Activated CD4-positive, alpha-beta T cell treated with anti-CD3 and anti-CD28 coated beads, Interleukin-2, amount 10 ng/mL, durations not matched to agents 7 days and 5 days (primary cell): ENCODE measurements at places on chromosomes 3 and 15. TPM values are rescaled to one million over a fixed set of nuclear protein-coding genes. Genes with fewer than 3 reads are reported as not detected.

- DNase-seq, result peak; percentile 18
Measured at GRCh38 chr15:95929232-95929846, 401.2 kb upstream of the NR2F2 start.

DNA sequence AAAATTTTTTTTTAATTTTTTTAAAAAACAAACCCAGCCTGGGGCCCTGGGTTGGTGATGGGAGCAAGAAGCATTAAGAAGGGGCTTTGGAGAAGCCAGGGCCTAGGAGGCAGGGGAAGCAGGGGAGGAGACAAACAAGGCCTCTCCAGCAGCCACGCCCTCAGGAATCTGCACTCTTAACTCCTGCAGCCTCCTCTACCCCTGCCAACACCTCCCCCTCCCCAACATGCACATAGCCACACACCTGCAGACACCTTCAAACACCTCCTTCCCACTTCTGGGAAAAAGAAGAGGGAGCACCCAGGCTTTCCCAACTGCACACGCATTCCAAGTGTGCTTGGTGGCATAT, 2.7 kb upstream of the DCAF1 start:
- no peak for DNase-seq

GRCh38 chr15:64443747-64444621, 16.4 kb upstream of the ZNF609 start:
- peak; percentile 13 for DNase-seq

- DNase-seq, result no peak
Measured at GRCh38 chr3:146894406-146894805, 289.3 kb upstream of the PLSCR5 start.

DNA sequence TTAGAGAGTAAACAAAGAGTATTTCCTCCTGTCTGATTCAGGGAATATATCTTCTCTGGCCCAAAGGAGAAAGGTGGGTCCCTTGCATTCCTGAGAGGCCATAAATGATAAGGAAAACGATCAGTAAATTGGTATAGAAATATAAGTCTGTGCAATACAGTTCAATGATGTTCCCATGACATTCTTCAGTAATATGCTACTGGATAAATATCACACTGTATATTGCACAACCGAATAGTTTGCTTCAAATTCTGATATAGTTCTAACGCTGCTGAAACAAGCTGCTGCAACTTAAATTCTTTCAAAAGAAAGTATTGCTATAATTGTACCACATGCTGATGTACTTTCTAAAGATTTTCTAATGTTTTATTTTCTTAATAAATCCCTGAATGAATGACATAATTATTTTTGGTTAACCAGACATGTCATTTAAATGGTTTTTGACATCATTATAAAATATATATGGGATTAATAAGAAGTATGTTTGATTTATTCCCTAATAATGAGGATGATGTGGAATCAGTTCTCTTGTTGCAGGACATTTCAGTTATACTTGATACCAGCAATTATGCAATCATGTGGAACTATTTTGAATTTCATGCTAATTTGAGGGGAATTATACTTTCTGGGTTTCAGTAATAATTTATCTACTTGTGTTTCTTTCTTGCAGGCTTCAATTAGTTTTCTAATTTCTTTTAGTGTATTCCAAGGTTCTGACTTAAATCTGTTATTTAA, 44.9 kb downstream of the FGF7 start:
- DNase-seq, result no peak

- no peak for DNase-seq
Measured at GRCh38 chr15:94174399-94174802, 57.0 kb upstream of the MCTP2 start.

Gene TMCO5A
- total RNA-seq, result not detected

Gene IL5RA
- total RNA-seq, result not detected

Gene ITPKA
- not detected for total RNA-seq

DNA sequence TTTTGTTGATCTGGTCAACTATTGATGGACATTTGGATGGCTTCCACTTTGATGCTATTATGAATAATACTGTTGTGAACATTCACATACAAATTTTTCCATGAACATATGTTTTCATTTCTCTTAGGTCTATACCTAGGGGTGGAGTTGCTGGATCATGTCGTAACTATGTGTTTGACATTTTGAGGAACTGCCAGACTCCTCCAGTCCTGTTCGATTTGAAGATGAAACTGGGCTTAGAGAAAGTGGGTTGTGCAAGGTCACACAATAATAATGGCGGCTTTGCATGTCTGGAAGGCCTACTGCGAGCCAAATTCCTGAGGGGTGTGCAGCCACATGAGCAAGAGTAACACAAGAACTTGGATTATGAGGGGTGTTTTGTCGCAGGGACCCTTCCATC, 2.6 kb downstream of the TSEN2 start:
- no peak for DNase-seq

Gene TGM4
- not detected for total RNA-seq

DNA sequence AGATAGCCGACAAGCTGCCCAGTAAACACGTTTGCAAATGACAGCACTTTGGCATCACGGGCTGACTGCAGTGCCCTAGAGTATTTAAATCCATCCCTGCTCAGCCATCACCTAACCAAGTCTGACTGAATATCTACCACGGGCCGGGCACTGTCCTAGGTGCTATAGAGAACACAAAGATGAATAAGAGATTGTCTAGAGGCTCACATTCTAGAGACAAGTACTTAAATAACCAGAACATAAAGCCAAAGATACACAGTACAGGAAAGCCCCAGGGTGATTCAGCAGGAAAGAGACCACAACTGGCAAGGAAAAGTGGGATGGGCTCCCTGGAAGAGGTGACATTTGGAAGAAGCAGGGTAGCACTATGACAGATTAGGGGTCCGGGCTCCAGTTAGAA, 103.5 kb downstream of the MYLK start:
- no peak for DNase-seq

Gene PDIA5
- total RNA-seq, result 10.5 TPM

Gene HES1
- total RNA-seq, result 2.7 TPM

GRCh38 chr3:8283193-8283592, 218.4 kb upstream of the LMCD1 start:
- no peak for DNase-seq

DNA sequence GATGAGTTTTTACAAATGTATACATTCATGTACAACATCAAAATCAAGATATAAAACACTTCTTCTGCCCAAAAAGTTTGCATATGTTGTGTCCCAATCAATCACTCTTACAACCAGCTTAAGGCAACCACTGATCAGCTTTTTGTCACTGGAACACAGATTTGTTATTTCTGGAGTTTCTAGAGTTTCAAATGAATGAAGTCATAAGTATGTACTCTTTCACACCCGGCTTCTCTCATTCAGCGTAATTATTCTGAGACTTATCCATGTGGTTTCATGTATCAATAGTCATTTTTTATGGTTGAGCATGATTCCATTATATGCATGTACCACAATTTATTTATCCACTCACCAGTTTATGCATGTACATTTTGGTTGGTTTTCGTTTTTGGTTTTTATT, 53.0 kb upstream of the CORO2B start:
- DNase-seq, result no peak

- no peak for DNase-seq
Measured at GRCh38 chr3:158640646-158641045, 3.7 kb upstream of the GFM1 start.

DNA sequence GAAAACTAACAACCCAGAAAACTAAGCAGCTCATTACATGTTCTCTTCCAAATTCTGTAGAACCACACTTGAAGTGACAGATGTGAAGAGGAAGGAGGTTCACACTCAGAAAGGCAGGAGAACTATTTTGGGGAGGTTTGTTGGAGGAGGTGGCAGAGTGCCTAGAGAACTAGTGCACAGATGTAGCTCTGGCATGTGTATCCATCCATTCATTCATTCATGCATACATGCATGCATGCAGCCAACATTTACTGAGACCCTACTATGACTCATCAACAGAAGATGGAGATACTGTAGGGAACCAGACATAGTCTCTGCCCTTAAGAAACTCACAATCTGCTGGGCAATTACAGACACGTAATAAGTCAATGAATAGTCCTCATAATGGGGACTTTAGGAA, 116.7 kb downstream of the ERC2 start:
- DNase-seq, result no peak

GRCh38 chr15:51240066-51240465, 98.3 kb downstream of the CYP19A1 start:
- DNase-seq, result no peak

Gene CD96
- total RNA-seq, result 307 TPM

GRCh38 chr3:72255791-72256559, 471.0 kb upstream of the PROK2 start:
- peak; percentile 60 for DNase-seq

Gene TEX264
- total RNA-seq, result 75.2 TPM

Gene PCBP4
- 21.4 TPM for total RNA-seq

GRCh38 chr3:143536817-143537535, 311.3 kb downstream of the SLC9A9 start:
- DNase-seq, result no peak

DNA sequence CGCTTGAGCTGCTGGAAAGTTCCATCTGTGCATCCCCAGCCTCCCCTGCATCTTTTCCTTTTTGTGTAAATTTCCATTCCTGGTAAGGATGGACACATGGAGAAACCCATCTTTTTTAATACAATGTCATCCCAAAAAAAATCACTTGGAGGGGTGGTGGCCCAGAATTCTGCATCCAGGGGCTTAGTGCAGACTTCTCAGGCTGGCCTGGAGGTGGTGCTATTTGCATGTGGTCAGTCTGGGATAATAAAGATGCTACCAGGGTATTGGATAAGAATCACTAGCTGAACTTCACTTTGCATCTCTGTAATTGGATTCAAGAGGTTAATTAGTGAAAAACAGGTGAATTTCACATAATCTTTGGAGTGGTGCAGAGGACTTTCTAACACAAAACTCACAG, 1.8 kb upstream of the ZSCAN2 start:
- peak; percentile 26 for DNase-seq

- DNase-seq, result no peak
Measured at GRCh38 chr3:42871592-42872196, 4.0 kb downstream of the CYP8B1 start.

DNA sequence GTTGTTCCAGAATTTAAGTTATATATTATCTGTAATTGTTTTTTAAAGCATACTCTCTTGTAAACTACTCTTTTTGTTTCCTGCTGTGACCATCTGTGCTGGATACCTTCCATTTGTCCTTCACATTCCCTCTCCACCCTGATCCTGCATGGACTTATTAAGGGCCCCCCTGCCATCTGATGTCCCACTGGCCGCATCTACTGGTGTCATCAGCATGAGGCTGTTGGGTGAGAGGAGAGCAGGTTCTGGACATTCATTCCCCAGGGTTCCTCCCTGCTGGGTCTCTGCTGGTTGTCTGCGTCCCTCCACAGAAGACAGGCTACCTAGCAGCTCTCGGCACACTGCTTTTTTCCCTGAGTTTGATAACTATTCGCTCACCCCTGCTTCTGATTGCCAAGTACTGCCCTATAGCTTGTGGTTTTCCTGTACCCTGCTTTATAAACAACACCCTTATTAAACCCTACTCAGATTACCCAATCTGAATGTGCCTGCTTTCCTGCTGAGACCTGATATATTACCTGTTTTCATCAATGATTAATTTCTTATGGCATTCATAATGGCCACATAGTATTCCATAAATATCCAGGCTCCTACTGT, 7.7 kb downstream of the CMTM8 start:
- DNase-seq, result no peak

DNA sequence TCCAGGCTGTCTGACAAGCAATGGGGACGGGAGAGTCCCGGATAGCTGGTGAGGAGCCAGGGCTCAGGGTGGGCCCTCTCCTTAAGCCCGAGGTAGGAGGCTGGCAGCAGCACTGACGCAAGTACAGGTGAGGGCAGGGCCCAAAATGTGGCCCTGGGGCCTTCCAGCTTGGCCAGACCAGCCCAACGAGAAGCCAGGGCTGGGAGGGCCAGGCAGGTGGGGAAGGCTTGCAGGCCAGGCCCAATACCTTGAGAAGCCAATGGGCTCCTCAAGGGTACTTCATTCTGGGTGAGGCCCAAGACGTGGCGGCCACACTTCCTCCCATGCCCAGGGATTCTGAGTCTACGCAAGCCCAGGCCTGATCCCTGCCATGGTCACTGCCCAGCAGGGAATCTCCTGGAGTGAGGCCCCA, 37.2 kb downstream of the AMOTL2 start:
- DNase-seq, result no peak

DNA sequence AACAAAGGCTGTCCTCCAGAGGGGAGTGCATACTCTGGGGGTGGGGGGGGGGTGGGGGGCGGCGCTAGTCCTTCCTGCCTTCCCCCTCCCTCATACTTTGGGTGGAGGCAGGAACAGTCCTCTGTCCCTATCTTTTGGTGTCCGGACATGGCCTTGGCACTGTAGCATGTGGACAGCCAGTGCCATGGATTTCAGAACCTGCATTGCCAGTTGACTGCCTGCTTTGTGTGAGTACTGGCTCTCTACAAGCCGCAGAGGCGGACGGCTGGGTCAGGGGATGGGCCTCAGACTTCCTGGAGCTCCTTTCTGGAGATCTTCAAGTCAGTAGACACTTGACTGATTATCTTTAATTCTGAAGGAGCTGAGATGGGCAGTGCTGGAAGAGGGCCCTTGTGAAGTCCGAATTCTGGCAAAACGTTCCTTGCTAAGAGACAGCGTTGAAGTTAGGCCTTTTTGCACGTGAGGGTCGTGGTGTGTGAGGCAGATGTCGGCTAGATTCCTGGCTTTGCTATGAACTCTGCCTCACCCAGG, 2.5 kb downstream of the CLDN11 start:
- DNase-seq, result no peak

DNA sequence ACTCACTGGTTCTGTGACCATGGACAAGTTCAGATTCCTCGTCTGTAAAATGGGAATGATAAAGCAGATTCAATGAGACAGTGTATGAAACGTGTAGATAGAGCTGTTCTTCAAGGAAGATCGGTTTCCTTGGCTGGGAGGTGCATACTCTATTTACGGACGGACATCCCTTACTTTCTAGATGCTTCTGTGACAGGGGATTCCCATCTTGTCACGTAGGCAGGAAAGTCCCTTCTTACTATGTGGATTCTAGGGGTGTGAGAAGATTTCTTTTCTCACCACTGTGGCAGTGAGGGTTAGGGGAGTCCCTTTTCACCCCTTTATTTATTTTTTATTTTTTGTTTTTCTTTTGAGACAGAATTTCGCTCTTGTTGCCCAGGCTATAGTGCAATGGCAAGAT, 180.9 kb upstream of the TBL1XR1 start:
- DNase-seq, result no peak
